Hepatocyte (in vitro differentiated cells): ENCODE measurements at places on chromosomes 7 and 10. TPM values are rescaled to one million over a fixed set of nuclear protein-coding genes. Genes with fewer than 3 reads are reported as not detected.

DNA sequence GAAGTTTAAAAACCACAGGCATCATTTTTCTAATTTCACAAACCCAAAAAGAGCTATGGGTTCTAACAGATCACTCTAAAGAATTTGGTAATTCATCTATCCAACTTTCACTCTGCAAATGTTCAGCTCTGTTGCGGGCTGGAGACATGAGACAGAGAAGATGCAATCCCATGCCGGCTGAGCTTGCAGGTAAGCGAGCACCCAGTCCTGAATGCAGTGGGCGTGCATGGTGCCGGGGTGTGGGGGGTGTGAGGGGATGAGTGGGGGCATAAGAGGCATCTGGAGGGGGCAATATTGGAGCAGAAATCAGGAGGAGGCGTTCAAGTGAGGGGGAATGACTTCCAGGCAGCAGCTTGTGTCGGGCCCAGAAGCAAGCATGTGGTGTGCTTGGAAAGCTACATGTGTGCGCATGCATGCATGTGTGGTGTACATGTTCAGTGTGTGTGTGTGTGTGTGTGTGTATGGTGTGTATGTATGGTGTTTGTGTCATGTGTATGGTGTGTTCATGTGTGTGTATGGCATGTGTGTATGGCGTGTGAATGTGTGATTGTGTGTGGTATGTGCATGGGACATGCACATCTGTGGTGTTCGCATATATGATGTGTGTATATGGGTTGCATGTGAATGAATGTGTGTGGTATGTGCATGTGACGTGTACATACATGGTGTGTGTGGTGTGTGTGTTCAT, 172.9 kb downstream of the PRKCQ start:
- no peaks in the 10 kb centered on the region for H3K27me3 ChIP-seq
- H3K4me3 ChIP-seq: no peak overlapping the region

GRCh38 chr10:37758074-37758473, 99.3 kb downstream of the ZNF248 start:
- DNase-seq: no peak
- no peaks in the 10 kb centered on the region for H3K4me1 ChIP-seq
- H3K4me3 ChIP-seq: no peak overlapping the region
- H3K36me3 ChIP-seq: no peaks in the 10 kb centered on the region
- no peaks in the 10 kb centered on the region for H3K27me3 ChIP-seq

PNLIPRP2 gene
- 16.7 and 23.4 TPM in 2 replicates for polyA plus RNA-seq

DNA sequence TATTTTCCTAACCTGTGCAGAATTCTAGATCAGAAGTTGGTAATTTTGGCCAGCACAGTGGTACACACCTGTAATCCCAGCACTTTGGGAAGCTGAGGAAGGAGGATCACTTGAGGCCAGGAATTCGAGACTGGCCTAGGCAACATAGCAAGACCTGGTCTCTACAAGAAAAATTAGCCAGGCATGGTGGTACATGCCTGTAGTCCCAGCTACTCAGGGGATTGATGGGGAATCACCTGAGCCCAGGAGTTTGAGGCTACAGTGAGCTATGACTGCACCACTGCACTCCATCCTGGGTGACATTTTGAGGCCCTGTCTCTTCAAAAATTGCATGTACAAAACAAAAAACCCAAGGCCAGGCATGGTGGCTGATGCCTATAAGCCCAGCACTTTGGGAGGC, 8.6 kb downstream of the PGAM1 start:
- DNase-seq: no peak
- no peaks in the 10 kb centered on the region for H3K27me3 ChIP-seq
- H3K4me3 ChIP-seq: no peak overlapping the region
- no peaks in the 10 kb centered on the region for H3K36me3 ChIP-seq
- H3K4me1 ChIP-seq: no peaks in the 10 kb centered on the region

ARHGAP22 gene
- polyA plus RNA-seq: 1.7 and 4.1 TPM in 2 replicates

MPP7 gene
- polyA plus RNA-seq: 6.6 and 6.8 TPM in 2 replicates

- H3K27me3 ChIP-seq: no peaks in the 10 kb centered on the region
- peak overlapping the region; percentile 81 for H3K27ac ChIP-seq
- no peaks in the 10 kb centered on the region for H3K36me3 ChIP-seq
- DNase-seq: no peak
- no peak overlapping the region for H3K4me3 ChIP-seq
Measured at GRCh38 chr7:37352974-37353948, 95.4 kb downstream of the ELMO1 start.

DDX50 gene
- polyA plus RNA-seq: 19.5 and 21.6 TPM in 2 replicates

DNA sequence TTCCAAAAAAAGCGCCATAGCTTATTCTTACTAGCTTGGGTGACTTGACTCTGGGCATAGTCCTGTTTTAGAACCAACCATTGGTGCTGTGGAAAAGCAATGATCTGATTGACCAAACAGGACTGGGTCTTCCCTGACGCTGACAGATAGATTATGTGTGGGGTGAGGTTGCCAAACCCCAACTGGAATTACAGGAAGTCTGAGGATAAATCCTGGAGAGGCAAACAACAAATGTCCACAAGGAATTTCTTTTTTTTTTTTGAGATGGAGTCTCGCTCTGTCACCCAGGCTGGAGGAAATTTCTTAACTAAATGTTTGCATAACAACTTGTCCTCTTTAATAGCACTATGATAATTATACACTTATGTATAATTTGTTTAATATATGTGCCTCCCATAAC, 19.2 kb downstream of the GCC1 start:
- H3K27ac ChIP-seq: no peak overlapping the region
- no peak for DNase-seq
- no peaks in the 10 kb centered on the region for H3K27me3 ChIP-seq
- H3K36me3 ChIP-seq: no peaks in the 10 kb centered on the region
- no peak overlapping the region for H3K4me3 ChIP-seq

DNA sequence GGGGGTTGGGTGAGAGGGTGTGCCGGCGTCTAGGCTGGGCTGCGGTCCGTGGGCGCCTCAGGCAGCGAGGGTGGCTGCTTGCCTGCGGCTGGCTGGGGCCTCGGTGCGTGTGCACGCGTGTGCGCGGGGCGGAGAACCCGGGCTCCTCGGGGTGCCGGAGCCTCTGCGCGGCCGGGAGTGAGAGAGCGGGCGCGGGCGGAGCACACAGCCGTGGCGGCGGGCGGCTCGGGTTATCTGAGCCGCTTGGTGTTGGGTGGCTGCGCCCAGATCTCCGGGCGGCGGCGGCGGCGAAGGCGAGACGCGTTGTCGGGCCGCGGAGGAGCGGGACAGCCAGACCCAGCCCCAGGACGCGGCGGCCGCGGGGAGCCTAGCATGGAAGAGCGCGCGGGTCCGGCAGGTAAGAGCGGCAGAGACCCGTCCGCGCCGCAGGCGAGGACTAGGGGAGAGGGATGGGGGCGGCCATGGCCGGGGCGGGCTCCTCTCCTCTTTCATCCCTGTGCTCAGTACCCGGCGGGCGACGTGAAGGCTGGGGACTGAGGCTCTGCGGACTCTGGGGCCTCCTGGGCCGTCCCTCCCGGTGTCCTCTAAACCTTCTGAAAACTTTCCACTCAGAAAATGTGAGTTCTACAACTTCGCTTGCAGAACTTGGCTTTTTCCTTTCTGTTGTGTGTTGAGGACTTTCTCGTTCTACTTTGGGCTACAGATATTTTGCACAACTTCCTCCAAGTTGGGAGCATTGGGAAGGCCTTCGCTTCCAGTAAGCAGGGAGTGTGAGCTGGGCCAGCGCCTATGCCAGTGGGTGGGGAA, 9.8 kb upstream of the PAX2 start:
- no peak overlapping the region for H3K27ac ChIP-seq
- H3K27me3 ChIP-seq: peaks cover 100% of the 10 kb centered on the region
- H3K4me1 ChIP-seq: peaks cover 23% of the 10 kb centered on the region
- DNase-seq: no peak
- H3K36me3 ChIP-seq: no peaks in the 10 kb centered on the region
- no peak overlapping the region for H3K4me3 ChIP-seq
